ENCODE measurements at places on chromosomes 6 and 20.

DNA sequence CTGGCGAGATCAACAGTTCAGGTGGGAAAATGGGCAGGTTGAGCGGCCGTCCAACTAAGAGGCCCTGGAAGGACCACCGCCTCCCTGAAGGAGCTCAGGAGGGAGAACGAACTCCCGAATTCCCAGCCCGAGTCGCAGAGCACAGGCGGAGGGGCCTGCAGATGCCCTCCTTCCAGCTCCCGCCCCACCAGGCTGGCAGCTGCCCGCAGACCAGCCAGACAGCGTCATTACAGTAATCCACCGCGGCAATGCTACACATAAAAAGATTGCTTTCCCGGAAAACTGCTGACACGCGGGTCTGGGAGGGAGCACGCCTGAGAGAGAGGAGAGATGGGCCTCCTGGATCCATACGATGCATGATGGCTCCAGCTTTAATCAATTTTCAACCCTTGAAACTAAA is 30.5 kb upstream of the SLCO4A1 start:
- DNase-seq: no peak

- DNase-seq: peak; percentile 78
Measured at GRCh38 chr20:36235892-36236785, at the start of gene AAR2. TSS of gene AAR2 (plus strand) at chr20:36236478. CDS start at chr20:36239869, 3,391 bp downstream.

- no peak for DNase-seq
Measured at GRCh38 chr6:136147342-136147741, 102.8 kb downstream of the MTFR2 start.

DNA sequence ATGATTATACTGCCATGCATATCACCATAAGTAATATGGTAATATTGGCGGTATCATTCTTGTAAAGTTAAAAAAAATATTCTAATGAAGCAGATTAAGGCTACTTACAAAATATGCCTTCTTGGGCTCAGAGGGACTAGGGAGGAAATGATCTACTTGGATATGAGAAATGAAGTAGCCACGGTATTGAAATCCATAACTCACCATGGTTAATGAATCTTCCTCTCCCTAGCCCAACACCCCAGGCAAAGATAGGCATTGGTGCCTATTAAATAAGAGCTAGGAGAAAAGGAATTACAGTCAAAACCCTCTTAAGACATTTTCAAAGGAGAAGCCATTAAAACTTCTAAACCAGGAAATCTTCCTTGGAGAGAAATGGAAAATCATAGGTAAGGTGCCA is 280.5 kb downstream of the TFAP2B start:
- DNase-seq: no peak

GRCh38 chr20:20888266-20888656 is 175.8 kb upstream of the RALGAPA2 start:
- no peak for DNase-seq

GRCh38 chr6:10516953-10517352 is 4.2 kb upstream of the GCNT2 start:
- DNase-seq: no peak

GRCh38 chr20:11267131-11267761 is 593.4 kb upstream of the JAG1 start:
- peak; percentile 64 for DNase-seq

GRCh38 chr6:108293527-108294296 is 1.1 kb upstream of the AFG1L start:
- DNase-seq: no peak

- DNase-seq: no peak
Measured at GRCh38 chr6:28742668-28743270, 181.0 kb downstream of the TRIM27 start.

GRCh38 chr20:6100246-6100645 is 22.6 kb downstream of the FERMT1 start:
- DNase-seq: no peak

DNA sequence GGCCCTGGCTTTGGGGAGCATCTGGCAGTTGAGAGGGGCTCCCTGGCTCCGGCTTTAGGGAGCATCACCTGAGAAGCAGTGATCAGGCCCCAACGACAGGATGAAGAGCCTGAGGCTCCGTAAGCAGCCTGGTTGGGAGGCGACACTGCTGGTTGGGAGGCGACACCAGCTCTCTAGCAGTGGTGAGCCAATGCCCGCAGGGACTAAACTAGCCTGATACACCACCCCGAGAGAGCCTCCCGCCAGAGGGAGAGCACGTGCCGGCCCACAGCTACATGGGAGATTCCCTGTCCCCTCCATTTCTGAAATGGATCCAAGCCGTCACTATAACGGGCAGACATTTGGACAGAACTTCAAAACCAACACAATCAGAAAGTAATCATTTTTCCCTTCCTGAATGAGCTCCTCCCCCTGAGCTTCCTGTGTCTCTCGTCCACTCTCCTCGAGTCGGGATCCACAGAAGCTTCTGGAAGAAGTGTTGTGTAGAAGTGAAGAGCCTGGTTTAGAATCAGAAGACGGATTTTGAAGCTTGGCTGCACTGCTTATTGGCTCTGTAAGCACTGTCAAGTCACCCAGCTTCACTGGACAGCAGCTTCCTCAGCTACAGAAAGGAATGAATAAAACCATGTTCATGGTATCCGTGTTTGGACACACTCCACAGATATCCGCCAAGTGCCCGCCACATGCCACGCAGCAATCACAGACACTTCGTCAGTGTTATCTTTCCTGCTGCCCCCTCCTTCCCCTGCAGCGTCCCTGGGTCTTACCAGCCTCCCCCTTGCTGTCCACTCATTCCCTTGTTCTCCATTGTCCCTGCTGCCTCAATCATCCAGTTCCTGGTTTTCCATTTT is 199.6 kb downstream of the TTLL2 start:
- DNase-seq: no peak

DNA sequence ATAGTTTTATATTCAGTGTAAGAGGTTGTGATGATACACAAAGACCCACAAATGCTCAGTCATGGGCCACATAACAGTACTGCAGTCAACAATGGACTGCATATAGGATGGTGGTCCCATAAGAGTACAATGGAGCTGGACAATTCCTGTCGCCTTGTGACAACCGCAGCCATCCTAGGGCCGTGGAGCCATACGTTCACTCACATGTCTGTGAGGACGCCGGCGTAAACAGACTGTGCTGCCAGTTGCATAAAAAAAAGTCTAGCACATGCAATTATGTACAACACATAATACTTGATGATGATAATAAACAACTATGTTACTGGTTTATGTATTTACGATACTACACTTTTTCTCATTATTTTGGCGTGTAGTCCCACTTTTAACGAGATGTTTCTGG is 30.9 kb downstream of the BFSP1 start:
- DNase-seq: no peak

GRCh38 chr20:20317195-20317594 is 50.7 kb upstream of the INSM1 start:
- DNase-seq: no peak

GRCh38 chr6:108616973-108617372 is 56.3 kb downstream of the FOXO3 start:
- DNase-seq: no peak

DNA sequence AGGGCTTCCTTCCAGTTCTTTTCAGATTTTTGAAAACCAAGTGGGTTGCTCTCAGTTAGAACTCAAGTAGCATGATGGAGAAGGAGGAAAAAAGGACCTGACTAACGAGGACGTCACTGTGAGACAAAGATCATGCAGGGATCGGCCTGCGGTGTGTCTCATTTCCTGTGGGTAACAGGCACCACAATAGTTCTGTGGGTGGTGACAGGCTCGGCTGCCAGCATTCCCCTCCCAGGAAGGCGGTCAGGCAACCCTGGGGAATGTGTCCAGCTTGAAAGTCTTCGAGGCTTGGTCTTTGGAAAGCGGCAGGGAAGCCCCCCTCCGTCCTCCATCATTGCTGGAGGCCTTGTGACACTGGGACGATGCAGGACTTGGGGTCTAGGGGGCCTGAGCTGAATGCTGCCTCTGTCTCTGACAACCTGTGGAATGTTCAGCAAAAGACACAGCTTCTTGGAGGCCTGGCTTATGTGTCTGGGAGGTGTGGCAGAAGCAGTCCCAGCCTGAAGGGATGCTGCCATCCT is 121.0 kb downstream of the BCAS1 start:
- peak; percentile 43 for DNase-seq

GRCh38 chr20:62636446-62636845 is 5.9 kb upstream of the SLCO4A1 start:
- DNase-seq: no peak

- no peak for DNase-seq
Measured at GRCh38 chr6:84877515-84878210, 113.3 kb upstream of the TBX18 start.

GRCh38 chr20:38412877-38413577 is 22.1 kb downstream of the SNHG17 start:
- no peak for DNase-seq

- DNase-seq: no peak
Measured at GRCh38 chr20:17593902-17594301, 24.0 kb downstream of the DSTN start.

DNA sequence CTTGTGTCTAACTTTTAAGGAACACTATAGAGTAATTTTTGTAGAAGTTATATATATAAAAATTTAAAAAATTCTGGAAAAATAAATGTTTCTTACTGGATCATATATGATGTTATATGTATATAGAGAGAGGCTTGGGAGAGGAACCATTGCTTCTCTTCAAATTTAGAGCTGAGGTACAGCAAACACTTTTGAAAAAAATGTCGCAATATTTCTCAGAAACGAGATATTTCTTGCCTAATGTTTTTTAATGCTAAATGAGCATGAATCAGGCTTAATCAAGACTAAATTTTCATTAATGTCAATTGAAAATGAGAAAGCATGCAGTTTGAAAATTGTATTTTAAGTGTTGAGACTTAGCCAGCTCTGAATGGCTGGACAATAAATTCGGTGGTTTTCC is 2.6 kb downstream of the PKIB start:
- DNase-seq: no peak

GRCh38 chr20:19783966-19784401 is 25.9 kb downstream of the RIN2 start:
- DNase-seq: no peak

DNA sequence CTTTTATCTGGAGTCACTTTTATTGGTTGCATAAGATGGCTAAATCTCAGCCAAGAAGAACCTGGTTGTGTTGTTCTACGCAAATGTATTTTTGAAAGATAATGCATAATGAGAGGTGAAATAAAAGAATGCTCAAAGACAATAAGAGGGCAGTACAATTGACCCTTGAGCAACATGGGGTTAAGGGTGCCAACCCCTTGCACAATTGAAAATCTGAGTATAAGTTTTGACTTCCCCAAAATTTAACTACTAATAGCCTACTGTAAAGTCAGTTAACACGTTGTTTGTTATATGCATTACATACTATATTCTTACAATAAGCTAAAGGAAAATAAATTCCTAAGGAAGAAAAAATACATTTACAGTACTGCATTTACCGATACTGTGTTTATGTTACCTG is 5.9 kb downstream of the RNF146 start:
- no peak for DNase-seq

GRCh38 chr6:109736273-109737025 is 45.4 kb downstream of the FIG4 start:
- no peak for DNase-seq

DNA sequence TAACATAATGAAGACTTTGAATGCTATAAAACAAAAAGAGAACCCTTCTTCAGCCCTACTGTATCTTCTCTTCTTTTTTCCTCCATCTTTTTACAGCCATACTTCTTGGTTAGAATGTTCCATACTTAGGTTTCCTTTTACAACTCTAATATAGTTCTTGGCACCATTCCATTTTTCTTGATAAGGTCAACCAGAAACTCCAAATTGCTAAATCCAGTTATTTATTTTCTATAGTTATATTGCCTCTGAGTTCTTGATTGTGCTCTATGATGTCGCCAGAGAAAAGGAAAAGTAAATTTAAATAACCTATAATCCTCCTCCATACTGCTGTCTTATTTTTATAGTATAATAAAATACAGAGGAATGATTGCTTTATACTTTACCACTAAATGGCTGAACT is 26.7 kb upstream of the COL10A1 start:
- no peak for DNase-seq

GRCh38 chr6:32234934-32235333 is 11.1 kb upstream of the NOTCH4 start:
- no peak for DNase-seq

- no peak for DNase-seq
Measured at GRCh38 chr6:167045828-167046580, 46.8 kb downstream of the CEP43 start.

DNA sequence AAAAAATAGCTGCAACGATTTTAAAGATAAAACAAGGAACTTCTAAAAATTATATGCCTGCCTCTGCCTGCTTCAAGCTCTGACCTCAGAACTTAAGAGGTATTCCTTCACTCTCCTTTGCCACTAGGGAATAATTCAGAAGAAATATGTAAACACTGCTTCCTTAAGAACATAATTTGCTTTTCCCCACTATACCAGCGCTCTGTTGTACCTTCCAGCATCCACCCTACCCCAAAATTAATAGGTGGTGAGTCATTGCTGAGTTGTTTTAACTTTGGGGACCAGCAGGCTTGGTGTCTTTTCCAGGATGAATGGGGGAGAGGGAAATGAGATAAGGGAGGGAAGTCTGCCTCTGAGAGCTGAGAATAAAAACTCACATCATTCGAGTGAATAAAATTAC is 107.7 kb upstream of the ATXN1 start:
- no peak for DNase-seq

- DNase-seq: no peak
Measured at GRCh38 chr6:165718491-165718891, 55.5 kb upstream of the PDE10A start.

DNA sequence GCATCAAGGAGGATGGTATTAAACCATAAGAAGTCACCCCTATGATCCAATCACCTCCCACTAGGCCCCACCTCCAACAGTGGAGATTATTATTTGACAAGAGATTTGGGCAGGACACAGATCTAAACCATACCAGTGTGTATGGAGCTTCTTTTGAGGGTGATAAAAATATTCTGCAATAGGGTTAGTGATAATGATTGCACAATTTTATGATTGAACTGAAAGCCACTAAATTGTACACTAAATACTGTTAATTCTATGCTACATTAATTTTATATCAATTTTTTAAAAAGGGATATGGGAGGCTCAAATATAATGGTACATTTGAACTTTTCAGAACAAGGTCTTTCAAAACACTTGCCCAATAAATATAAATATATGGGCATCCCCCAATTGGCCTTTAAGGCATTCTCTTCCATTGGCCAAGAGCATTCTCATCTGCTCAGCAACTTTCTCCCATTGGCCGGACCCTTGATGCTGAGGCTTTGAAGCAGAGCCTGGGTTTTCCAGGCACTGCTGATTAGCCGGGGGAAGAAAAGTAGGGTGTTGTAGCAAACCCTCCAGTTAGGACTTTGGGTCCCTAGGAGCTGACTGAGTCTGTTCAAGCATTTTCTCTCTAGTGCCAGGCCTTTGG is 209.9 kb downstream of the LRFN2 start:
- DNase-seq: no peak

GRCh38 chr6:150302520-150303176 is 66.2 kb upstream of the IYD start:
- DNase-seq: no peak

- DNase-seq: no peak
Measured at GRCh38 chr6:121944354-121944753, 455.1 kb upstream of the HSF2 start.
